ENCODE measurements at places on chromosomes 7 and 10.

DNA sequence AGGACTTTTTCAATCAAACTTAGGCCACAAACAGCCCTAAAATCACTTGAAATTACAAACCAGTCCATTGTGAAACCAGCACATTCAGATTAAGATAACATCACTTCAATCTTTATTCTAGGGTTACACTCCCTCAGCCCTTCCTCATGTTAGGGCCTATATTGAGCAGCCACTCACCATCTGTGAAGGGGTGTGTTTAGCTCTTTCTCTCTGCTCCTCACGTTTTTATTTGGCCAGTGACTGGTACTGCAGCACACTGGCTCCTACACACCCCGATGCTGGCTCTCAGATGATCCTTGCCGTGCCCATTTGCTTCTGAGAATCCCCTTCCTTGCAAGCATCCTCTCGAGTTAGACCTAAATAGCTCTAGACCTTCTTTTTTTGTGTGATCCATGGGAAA is 604.5 kb downstream of the INHBA start:
- DNase-seq, result no peak

- peak; percentile 53 for DNase-seq
These were observed 396.0 kb downstream of the SEMA3D start for GRCh38 chr7:84790882-84791281.

DNA sequence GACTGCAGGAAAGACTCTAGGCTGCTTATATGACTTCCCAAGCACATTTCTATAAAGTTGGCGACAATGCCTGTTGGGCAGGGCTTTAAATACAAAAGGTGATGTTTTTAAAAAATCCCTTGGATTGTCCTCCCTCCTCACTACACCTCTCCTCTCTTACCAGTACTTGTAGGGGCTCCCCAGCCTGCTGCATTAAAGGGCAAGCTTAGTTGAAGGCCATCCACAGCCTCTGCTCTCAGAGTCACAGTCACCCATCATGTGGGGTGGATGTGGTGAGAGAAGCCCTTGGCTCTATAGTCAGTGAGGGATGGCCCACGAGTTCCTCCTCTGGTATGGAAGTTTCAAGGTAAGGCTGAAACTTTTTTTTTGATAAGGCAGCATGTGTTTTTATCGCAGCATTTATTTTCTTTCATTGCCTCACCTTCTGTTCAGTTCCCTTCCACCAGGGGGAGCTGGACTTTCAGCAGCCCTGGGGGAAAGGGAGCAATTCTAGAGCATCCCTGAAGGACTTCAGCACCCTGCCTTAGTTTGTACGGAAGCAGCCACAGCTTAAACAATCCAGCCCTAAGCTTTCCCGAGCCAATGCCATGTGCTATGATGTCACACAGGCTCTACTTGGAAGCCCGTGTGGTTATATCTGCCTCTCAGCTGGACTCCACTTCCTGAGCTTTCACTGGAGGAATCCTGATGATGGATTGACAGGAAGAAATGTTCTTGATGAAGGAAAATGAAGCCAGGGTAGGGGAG is 131.9 kb downstream of the CALCR start:
- DNase-seq, result no peak

GRCh38 chr10:72981882-72982529 is 27.4 kb upstream of the PLA2G12B start:
- no peak for DNase-seq

DNA sequence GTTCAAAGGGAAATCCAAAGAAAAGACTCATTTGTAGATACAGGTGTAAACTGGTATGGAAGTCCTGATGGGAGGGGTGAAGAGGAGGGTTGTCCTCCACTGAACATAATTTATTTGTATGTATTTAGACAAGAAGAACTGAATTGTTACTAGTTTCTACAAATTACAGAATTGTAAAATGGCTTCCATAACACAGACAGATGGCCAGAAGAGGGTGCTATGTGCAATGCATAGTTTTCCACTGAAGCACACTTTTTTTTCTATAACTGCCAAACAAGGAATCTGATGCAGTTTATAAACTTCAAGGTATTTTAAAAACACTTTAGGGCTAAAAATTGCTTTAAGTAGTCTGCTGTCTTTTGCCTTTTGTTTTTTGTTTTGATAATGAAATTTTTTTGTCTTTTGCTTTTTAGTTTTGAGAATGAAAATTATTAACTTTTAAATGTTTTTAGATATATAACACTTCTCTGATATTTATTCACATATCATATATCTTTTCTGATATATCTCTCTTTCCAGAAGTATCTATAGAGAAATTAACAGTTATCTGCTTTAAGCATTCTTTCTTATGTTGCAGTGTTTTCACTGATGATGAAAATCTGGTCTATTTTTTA is 58.5 kb downstream of the PHYHIPL start:
- DNase-seq, result no peak

DNA sequence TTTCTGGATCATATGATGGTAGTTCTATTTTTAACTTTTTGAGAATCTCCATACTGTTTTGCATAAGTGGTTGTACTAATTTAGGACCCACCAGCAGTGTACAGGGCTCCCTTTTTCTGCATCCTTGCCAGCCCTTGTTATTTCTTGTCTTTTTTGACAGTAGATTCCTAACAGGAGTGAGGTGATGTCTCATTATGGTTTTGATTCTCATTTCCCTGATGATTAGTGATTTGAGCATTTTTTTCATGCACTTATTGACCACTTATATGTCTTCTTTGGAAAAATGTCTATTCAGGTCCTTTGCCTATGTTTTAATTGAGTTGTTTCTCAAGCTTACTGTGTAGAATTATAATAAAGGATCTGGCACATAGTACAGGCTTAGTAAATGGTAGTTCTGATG is 238.8 kb upstream of the BMPER start:
- DNase-seq, result no peak

- DNase-seq, result no peak
These were observed 591 bp downstream of the BZW2 start for GRCh38 chr7:16646472-16647072.

GRCh38 chr10:90136731-90137316 is 435.4 kb downstream of the KIF20B start:
- no peak for DNase-seq
